ENCODE measurements at places on chromosomes 5 and 9.

DNA sequence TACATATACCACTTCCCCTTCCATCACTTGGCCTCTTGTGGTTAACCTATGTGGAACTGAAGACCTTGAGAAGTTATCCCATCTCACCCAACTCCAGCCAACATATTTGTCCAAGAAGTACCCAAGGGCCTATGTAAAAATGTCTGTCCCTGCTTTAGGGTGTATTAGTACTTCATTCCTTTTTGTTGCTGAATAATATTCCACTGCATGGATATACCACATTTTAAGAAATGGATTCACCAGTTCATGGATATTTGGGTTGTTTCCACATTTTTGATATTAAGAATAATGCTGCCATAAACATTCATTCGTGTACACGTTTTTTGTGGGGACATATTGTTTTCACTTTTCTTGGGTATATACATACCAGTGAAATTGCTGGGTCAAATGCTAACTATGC, 28.6 kb downstream of the IDNK start:
- no peak for DNase-seq

GRCh38 chr5:83048277-83048676, 28.9 kb downstream of the TMEM167A start:
- no peak for DNase-seq

- DNase-seq = no peak
Observed at GRCh38 chr5:19608444-19609002, 379.5 kb downstream of the CDH18 start.

DNA sequence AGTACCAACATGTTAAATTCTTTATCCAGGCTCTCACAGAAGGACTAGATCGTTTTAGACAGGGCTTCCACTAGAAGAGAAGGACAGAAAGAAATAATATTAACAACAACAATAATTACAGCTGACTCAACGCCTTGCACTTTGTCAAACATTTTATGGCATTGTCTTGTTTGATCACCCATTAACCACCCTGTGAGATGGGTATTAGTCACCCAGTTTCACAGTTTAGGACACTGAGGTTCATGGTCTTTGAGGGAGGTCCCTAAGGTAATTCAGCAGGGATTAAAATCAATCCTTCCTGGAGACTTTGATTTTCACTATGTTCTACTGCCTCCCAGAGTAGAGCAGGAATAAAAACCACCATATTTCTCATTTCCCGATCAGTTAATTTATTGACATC, 51.4 kb upstream of the BNC2 start:
- no peak for DNase-seq

DNA sequence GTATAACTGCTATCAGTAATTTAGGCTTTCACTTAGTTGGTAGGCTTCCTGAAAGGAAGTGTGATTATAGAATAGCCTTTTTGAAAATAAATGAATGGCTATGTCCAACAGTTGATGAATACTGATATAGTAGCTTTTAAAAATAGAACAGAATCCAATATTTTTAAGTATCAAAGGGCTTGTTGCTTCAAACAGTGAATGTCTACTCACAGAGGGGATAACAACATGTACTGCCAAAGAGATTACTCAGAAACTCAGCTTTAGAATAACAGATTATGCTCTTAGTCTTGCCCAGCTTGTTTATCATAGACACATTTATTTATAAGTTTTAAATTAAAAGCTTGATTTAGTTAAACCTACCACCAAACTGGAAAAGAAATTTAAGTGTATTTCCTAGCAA, 132.6 kb downstream of the XRCC4 start:
- no peak for DNase-seq

GRCh38 chr5:75667586-75667985, 49.7 kb downstream of the POC5 start:
- no peak for DNase-seq

GRCh38 chr9:116737152-116737546, 50.0 kb downstream of the TRIM32 start:
- DNase-seq = peak; percentile 17

GRCh38 chr9:5515261-5515650, 4.9 kb downstream of the PDCD1LG2 start:
- DNase-seq = no peak

GRCh38 chr5:127411381-127411780, 106.1 kb upstream of the PRRC1 start:
- DNase-seq = no peak

DNA sequence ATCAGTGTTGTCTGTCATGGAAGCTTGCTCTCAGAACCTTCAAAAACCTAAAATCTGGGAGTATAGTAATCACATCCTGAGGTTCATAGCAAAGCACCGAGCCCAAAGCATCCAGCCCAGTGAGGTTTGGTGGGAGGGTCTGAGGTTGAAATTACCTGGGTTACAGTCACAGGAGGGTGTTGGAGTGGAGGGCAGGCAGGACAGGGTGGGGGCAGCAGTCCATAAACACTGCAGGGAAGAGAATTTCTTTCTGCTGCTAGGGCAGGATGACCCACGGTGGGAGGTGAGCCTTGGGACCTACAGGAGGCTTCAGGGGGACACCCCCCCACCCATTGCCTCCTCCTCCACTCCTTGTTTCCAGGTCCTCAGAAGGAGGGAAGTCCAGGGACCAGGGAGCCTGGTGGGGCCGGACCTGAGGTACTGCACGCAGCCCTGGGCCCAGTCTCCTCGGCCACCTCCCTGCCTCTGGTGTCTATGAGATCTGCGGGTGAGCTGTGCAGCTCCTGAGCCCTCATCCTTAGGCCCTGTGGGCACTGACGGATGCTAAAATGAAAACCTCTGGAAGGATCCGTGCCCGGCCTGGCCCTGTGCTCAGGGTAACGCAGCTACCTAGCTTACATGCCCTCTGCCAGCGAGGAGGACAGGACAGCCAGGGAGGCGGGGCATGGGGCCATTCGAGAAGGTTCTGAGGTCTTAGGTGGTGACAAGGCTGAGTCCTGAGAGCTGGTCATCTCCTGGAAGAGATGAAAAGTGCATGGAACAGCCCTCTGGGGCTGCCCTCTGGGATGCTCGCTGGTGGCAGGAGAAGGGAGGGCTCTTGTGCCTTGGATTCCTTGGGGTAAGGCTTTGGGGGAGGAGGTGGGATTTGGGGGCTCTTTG, 1.8 kb upstream of the ADCY2 start:
- no peak for DNase-seq

Data from activated CD4-positive, alpha-beta T cell treated with anti-CD3 and anti-CD28 coated beads for 1 hour (primary cell).